ENCODE measurements at places on chromosomes 12 and 14.

- no peak for DNase-seq
Measured at GRCh38 chr14:52314595-52315354, 663 bp downstream of the PTGER2 start.

DNA sequence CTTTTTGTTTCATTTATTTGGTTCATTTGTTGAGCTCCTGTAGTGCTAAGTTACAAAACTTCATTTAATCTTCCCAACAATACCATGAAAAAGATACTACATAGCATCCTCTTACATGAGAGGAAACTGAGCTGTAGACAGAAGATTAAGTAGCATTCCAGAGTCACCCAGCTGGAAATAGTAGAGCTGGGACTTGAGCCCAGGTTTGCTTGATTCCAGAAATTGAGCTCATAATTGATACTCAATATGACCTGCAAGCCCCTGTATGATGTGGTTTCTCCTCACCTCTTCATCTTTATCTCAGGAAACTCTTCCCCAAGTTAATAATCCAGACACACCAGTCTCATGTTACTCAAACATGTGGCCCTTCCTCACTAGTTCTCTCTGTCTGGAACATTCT lies 87.0 kb upstream of the DAAM1 start:
- no peak for DNase-seq

GRCh38 chr14:30440961-30441360 lies 118.0 kb upstream of the G2E3 start:
- DNase-seq = no peak

DNA sequence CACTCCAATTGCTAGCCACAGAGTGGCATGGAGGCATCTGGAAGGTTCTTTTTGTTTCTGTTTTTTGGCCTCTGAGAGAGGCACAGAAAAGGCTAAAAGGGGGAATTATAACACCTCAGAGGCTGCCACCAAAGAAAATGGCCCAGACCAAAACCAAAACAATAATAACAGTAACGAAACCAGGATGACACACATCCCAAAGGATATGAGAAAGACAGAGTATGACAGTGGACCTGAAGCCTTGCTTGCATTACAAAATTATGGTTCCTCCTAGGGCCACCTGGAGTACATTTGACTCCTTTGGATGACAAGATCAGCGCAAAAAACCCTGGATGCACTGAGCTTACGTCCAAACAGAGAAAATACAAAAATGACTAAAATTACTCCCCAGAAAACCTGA lies 152.7 kb downstream of the AEBP2 start:
- no peak for DNase-seq

GRCh38 chr12:3897371-3897971 lies 24.3 kb upstream of the PARP11 start:
- no peak for DNase-seq

- no peak for DNase-seq
Measured at GRCh38 chr14:60649875-60650372, 647 bp upstream of the SIX1 start.

DNA sequence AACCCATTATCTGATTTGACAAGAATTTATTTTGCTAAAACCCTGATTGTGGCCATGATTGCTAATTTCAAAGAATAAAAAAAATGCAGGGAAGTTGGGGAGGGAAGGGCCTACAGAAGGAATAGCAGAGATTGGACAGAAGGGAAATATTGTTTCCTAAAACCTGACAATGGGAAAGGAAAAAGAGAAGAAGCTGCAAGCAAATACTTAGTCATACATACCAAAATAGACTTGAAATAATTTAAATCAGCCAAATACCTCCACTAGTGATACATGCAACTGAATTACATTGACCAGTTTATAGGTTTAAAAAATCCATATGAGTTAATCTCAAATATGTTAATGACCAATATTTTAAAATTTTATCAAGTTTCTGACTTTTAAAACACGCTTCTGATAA lies 75.1 kb downstream of the PELI2 start:
- no peak for DNase-seq

Data from amygdala (tissue), 56 donors.